Stimulated activated CD8-positive, alpha-beta memory T cell treated with anti-CD3 and anti-CD28 coated beads, Interleukin-12 subunit alpha, Interleukin-12 subunit beta, amount 100 ng/mL, for 4 hours (primary cell): ENCODE measurements at places on chromosomes 1 and 21.

DNA sequence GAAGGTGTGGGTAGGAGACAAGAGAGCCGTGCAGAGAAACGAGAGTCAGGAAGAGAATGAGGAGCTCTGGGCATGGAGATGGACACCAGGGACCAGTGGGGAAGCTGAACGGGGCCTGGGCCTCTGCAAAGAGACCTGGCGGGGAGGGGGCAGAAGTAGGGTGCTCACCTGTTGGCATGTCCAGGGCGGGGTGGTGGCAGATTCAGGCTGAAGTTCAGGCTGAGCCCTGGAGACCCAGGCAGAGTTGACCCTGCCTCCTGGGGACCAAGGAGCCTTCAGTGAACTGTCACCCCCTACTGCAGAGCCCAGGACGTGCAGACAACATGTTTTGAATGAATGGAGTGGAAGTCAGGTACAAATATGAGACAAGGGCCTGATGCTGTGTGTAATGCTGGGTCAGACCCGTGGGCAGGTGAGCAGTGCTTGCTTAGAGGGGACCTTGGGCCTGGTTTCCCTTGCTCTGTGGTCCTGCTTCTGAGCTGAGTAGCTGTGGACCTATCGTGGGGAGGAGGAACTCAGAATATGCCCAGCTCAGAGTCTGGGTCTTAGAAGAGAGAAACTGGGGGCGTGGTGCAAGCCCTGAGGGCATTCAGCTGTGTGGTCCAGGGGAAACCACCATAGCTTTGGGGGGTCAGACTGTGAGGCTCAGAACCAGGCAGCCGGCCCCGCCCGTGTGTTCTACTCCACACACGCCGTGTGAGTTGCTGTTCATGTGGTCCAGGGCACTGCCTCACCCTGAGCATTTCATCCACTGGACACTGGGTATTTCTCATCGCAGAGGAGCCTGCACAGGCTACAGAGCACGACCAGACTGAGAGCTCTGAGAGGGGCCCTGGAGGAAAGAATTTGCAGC is 21.3 kb upstream of the UMODL1 start:
- DNase-seq, result no peak

GRCh38 chr1:94729267-94729666 is 90.9 kb upstream of the SLC44A3 start:
- no peak for DNase-seq

DNA sequence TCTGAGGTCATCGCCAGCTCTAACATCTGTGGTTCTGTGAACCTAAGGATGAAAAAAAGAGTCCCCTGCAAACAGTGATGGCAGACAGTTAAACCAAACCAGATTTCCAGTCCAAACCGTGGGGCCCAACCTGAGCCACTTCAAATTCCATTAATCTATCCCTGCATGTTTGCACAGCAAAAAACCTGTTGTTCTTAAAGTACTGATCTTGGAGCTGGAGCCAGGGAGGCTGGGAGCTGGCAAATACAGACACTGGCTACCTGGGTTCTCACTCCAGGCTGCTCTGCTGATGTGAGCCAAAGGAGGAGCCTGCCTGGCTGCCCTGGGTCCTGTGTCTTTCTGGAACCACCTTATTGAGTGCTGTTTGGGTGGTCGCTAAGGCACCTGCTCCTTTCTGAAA is 16.4 kb downstream of the LDLRAD1 start:
- no peak for DNase-seq

- DNase-seq, result no peak
Measured at GRCh38 chr1:41305576-41306363, 55.5 kb upstream of the FOXO6 start.

GRCh38 chr1:206513312-206514111 is 6.2 kb downstream of the RASSF5 start:
- no peak for DNase-seq

DNA sequence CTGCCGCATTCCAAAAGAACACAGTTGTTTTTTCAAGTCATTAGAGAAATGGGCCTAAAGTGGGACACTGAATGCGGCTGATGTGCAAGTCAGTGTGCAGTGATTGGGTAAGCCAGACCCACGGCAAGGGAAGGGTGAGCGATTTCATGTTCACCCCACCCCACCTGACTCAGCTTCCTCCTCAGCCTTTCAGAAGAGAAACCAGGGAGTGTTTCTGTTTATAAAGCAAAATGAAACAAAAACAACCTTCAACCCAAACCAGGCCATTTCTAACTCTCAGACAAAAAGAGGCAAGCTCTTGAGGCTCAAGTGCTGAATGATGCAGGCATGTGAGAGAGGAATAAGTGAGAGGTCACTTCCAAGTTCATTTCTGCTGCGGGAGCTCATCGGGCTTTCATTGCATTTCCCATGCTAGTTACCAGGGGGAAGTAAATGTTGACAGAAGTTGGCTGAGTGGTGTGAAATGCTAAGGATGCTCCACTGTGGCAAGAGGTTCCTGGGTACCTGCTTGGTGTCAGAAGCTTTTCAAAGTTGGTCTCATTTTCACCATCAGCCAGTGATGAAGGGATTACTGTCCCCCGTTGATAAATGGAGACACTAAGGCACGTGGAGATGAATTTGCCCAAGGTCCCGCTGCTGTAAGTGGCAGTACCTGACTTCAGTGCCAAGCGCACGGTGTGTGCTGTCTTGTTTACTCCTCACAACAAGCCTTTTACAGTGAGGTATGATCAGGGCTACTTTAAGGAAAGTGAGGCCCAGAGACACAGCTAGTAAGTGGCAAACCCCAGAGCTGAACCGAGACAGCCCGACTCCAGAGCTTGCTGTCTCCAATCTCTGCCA is 29.1 kb downstream of the STPG1 start:
- DNase-seq, result no peak

- DNase-seq, result no peak
Measured at GRCh38 chr1:59664166-59664565, 150.6 kb upstream of the HOOK1 start.

DNA sequence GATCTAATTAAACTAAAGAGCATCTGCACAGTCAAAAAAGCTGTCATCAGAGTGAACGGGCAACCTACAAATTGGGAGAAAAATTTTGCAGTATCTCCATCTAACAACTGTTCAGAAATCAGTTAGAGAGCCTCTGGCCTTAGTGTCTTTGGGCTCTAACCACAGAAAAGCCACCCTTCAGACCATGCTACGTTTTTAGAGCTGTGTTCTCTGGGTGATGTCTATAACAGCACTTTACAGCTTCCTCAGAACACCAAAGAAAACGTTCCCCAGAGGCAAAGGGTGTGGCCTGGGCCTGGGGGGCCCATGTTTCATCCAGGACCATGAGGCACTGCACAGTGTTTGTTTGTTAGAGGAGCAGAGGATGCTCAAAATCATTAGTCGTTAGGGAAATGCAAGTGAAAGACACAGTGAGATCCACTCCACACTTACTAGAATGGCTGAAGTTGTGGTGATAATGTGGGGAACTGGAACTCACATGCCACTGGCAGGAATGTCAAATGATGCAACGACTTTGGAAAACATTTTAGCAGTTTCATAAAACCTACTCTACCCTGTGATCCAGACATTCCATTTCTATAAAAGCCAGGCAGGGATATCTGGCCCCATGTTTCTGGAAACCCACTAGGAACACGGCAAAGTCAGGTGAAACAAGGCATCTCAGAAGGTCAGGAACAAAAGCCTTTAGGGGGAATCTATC is 250.4 kb upstream of the HOOK1 start:
- DNase-seq, result no peak
